ENCODE measurements at places on chromosomes 6 and 20.

DNA sequence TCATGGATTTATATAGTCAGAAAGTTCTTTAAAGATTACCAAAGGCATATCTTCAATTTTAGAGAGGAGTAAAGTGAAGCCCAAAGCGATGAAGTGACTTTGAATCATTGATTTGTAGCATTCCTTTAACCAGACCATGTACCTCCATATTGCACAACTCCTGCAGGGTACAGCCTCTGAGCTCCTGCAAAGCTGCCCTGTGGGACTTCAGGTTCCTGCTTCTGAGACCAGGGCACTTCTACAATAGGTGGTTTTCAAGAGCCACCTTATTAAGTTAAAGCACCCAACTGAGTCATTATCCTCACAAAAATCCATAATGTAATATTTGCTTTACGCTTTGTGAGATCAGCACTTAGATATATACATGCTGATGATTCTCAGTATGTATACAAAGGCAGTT, 270.7 kb upstream of the RGS17 start:
- DNase-seq, result no peak

GRCh38 chr6:158900663-158901312, 81.6 kb upstream of the EZR start:
- no peak for DNase-seq

- DNase-seq, result no peak
Measured at GRCh38 chr20:7843613-7844012, 96.6 kb downstream of the HAO1 start.

- no peak for DNase-seq
Measured at GRCh38 chr20:53884859-53885541, 185.4 kb downstream of the BCAS1 start.

DNA sequence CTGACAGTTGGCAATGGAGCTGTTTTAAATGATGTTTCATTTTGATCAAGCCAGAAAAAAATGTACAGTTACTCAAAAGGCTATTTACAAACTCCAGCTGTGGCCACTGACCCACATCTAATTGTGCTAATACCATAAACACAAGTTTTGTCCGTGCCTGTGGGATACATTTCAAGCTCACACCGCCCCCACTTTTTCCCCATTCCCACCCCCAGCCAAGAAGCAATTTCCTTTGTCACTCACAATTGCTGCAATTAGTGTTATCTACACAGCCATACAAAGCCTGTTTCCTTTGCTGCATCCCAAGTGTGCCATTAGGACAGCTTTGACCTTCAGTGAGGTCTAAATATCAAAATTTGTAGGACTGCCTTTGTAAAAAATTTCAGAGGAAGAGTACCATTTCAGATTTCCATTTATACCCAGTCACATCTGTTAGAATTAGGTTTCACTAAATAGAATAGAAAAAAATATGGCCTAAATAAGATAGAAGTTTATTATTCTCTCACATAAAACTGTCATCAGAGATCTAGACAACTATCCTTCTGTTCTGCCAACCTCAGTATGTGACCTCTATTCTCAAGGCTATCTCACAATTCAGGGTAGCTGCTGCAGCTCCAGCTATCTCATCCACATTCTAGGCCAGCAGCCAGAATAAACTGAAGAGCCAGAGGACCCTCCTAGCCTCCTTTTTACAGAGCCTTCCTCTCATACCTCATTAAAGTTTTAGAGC, 202.6 kb downstream of the NFATC2 start:
- DNase-seq, result no peak

GRCh38 chr6:140459209-140459608, 1084.8 kb upstream of the CITED2 start:
- no peak for DNase-seq

GRCh38 chr6:130425537-130425936, 59.7 kb downstream of the TMEM200A start:
- no peak for DNase-seq

- no peak for DNase-seq
Measured at GRCh38 chr6:148272597-148272996, 70.0 kb upstream of the SASH1 start.

DNA sequence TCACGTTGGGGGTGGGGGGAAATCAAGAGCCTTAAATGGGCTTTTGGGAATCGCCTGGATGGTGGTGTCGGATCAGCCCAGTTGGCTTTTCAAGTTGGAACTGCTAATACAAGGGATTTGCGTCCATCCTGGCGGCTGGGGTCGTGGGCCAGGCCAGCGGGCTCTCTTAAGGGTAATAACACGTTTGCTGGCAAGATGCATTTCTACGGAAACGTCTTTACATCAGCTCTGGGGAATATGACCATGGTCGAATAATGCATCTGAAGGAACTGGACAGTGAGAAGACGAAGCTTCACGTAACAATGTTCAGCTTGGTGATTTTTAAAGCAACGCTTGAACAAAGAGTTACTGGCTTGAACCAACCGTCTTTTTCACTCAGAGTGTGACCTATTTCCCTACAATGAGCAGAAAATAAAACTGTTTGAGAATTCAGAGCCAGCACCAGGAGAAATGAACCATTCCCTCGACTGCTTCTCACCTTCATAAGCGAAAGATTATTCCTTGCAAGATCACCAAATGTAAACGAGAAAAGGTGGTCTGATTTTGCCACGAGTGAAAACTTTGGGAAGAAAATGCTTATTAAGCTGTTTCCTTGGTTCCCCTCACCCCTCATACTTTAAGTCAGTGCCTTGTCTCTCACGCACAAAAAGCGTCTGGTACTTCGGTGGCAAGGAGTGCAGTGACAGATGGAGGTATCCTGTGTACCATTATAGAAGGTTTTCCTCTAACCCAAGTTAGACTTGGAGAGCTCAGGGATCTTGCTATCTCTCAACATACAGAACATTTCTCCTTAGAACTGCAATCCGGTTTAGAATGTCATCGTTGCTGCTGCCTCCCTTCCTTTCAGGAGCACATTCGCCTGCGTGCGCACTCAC, 1.4 kb upstream of the MARCKS start:
- peak; percentile 31 for DNase-seq
